T-cell (primary cell): ENCODE measurements at places on chromosomes 2 and 18. TPM values are rescaled to one million over a fixed set of nuclear protein-coding genes. Genes with fewer than 3 reads are reported as not detected.

DNA sequence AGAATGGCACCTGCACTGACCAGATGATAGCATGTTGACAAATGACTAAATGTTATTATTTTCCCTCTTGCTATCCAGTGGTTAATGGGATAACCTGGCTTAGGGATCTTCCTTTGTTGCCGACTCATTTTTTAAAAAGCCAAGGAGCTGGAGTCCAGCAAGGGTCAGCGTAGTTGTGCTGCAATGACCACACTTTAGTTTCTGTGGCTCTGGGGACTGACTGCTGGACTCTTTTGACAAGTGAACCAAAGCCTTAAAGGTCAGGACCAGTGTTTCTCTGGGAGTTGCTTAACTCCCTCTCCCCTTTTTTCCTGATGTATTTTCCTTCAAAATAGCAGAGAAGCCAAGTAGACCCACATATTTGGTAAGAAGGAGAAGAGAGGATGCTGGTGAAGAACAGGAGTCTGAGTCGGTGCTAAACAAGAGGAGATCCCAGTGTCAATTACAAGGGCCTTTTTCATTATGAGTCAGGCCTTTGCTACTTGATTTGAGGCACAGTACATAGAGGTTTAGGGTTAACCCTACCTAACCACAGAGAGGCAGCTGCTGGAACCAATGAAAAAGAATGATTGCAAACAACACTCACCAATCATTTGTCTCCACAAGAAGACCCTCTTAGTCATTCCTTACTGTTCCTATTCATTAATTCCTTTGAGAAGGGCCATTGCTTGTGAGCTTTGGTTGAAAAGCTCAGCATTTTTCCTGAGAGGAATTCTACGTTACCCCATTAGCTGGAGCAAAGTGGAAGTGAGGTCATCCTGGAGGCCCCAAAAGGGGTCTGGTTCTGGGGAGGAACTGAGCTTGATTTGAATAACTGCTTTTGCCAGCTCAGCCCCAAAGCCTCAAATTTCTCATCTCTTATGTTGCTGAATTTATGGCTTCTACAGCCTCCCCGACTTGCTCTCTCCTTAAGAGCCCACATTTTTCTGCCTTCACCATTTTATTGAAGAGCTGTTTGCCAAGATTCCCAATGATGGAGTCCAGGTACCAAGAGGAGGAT lies 137.6 kb upstream of the HNMT start:
- no peak for DNase-seq

- DNase-seq: peak; percentile 67
Observed at GRCh38 chr2:96163768-96164429, 18.7 kb upstream of the DUSP2 start.

The ANKRD62 gene
- not detected for total RNA-seq

DNA sequence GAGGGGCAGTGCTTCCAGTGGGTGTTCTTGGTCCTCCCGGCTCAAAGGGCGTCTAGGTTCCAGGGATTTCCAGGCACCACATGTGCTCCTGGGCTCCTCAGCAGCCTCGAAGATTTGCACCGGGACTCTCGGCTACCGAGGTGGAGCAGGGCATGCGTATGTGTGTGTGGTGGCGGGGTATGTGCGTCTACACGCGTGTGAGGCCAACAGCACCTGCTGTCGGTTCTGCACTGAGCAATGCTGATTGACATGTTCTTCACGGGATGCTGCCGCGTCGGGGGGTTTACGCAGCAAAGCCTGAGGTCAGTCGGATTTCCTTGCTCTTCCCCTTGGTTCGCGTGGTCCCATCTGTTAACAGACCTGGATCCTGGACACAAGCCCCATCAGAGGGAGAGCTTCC lies 119.8 kb downstream of the NDUFA10 start:
- no peak for DNase-seq

GRCh38 chr18:48459016-48459415 lies 49.8 kb upstream of the ZBTB7C start:
- no peak for DNase-seq

GRCh38 chr18:58527285-58527951 lies 101.5 kb downstream of the ALPK2 start:
- no peak for DNase-seq

DNA sequence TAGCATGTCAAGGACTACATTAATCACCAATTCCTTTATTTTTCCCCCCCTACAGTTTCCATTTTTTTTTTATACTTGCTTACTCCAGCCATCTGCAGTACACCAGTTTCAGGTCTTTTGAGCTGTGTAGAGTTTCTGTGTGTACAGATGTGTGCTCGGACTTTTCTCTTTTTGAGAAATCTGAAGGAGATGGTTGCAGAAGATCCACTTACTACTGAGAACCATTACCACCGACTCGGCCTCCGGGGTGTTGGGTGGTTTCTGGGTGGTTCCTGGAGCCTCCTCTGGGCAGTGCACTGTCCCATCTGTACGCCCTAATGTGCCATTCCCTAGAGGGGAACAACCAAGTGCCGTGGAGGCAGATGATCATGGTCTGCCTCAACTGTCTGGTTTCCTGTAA lies 15.4 kb upstream of the LYPD6B start:
- DNase-seq: no peak

GRCh38 chr2:242060212-242060835 lies 190.8 kb downstream of the RTP5 start:
- no peak for DNase-seq
